Stimulated activated CD4-positive, alpha-beta T cell treated with anti-CD3 and anti-CD28 coated beads, Interleukin-2, amount 100 ng/mL, for 24 hours (primary cell): ENCODE measurements at places on chromosomes 2 and 18.

- DNase-seq = no peak
These were observed 11.3 kb downstream of the UPP2 start for GRCh38 chr2:158112992-158113391.

DNA sequence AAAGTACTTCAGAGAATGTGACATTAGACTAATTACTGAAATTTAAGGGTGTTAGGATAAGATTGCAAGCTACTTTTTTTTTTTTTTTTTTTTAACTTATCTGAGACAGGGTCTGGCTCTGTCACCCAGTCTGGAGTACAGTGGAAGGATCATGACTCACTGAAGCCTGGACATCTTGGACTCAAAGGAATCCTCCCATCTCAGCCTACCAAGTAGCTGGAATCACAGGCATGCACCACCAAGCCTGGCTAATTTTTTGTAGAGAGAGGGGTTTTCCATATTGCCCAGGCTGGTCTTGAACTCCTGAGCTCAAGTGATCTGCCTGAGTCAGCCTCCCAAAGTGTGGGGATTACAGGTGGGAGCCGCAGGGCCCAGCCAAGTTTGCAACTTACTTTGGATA lies 1246.0 kb upstream of the ZEB2 start:
- DNase-seq = no peak

DNA sequence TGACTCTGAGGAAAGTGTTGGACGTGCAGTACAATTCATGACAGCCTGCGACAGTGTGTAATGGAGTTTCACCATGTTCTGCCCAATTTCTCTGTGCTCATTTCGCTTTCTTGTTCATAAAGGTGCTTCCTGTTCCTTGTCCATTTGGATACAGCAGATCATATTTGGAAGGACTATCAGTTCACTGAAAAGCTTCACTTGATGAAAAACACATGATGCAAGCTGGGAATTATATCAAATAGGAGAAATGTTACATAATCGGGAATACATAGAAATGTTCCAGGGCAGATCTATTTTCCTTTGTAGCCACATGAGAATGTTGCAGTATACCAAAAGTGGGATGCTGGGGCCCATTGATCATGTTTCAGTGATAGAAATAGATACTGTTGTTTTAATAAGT lies 266.3 kb upstream of the SLC14A2 start:
- no peak for DNase-seq

DNA sequence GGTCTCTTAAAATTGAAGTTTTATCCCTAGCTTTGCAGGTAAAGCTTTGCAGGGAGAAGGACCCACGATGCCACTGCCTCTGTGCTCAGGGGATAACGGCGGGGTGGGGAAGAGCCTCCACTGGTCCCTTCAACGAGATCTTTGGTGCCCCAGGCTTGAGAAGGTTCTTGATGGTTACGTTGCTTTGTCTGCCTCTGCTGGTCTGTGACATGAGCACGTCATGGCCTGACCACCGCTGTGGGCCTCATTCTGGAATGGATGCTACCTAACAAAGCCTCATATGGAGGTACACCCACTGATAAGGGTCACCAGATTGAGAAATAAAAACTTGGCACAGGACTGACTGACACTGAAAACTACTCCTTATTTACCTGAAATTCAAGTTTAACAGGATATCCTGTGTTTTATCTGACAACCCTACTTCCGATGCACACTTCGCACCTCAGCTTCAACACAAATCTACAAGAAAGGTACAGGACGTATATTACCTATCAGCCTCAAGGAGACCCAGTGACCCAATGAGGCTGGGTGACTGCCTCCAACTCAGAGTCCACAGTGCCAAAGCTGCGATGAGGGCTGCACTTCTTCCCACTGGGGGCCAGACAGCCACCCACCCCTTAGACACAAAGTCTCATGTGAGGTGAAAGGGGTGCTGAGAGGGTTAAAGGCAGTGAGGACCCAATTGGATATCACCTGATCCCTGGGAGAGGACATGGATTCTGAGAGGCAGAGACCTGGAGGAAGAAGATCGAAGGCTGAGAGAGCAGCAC lies 64.9 kb downstream of the EIPR1 start:
- DNase-seq = no peak

- no peak for DNase-seq
These were observed 29.9 kb upstream of the RUFY4 start for GRCh38 chr2:218039171-218039570.

DNA sequence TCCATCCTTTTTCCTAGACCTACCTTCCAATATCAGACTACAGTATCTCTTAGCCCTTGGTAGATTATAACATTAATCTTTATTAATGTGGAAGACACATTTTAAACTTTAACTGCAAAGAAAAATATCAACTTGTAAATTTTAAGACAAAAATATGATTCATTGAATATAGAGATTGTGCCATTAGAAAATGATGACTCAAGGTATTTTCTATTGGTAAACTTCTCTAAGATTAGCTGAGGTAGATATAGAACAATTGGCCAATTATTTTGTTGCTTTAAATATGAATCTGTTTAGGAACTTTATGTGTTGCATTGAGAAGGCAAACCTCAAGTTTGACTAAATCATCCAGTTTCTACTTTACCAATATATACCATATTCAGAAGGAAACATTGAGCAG lies 604.7 kb downstream of the CBLN2 start:
- no peak for DNase-seq

- no peak for DNase-seq
These were observed 463.2 kb upstream of the ZEB2 start for GRCh38 chr2:144983107-144983506.

DNA sequence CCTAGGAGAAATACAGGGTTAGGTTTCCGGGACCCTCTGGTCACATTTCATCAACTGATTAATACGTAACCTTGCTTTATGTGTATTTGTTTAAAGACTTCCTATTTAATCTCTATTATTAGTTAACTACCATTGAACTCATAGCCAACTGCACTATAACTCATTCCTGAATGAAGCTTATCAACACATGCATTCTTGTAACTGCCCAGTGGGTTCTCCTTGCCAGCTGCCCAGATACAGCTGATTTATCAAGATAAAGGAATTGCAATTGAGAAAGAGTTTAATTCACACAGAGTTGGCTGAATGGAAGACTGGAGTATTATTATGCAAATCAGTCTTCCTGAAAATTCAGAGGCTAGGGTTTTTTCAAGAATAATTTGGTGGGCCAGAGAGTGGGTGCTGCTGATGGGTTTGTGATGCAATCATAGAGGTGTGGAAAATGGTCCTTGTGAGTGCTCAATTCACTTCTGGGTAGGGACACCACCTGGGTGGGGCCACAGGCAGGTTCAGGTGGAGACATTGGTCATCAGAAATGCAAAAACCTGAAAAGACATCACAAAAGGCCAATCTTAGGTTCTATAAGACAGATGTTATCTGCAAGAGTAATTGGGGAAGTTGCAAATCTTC lies 21.1 kb upstream of the NOSTRIN start:
- no peak for DNase-seq

DNA sequence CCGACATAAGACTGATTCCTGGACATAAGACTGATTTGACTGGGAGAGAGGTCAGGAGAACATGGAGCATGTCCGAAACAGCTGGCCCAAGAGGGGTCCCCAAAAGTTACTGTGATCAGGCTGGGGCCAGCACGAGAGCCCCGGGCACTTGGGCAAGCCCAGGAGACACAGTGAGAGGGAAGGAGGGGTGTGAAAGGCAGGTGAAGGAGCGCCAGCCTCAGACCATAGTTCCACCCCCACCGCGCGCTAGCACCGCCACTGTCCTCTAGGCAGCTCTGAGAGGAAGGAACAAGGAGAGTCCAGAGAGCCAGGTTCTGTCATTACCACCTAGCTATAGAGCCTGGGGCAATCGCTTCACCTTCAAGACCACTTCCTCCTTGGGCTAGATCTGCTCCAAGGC lies 78.2 kb upstream of the DAPL1 start:
- no peak for DNase-seq

- DNase-seq = no peak
These were observed 23.2 kb downstream of the SPEG start for GRCh38 chr2:219457784-219458369.

- no peak for DNase-seq
These were observed 23.1 kb upstream of the CHAC2 start for GRCh38 chr2:53744395-53745065.

GRCh38 chr2:72993147-72993932 lies 76.0 kb downstream of the EMX1 start:
- peak; percentile 18 for DNase-seq

DNA sequence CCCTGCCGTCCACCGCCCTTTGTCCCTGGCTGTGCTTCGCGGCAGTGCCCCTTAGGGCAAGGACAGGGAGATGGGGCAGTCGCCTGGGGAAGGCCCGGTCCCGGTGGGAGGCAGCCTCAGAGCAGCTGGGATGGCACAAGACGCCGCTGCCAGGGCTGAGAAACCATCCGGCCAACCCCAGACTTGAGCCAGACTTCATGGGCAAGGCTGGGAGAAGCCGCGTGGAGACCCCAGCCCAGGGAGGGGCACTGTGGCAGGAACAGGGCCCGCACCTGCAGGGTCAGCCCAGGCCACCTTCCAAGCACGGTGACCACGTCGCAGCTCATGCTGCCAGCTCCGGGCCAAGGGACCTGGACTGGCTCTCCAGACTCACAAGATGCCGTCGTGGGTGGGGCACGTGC lies 84.0 kb downstream of the NFATC1 start:
- no peak for DNase-seq

DNA sequence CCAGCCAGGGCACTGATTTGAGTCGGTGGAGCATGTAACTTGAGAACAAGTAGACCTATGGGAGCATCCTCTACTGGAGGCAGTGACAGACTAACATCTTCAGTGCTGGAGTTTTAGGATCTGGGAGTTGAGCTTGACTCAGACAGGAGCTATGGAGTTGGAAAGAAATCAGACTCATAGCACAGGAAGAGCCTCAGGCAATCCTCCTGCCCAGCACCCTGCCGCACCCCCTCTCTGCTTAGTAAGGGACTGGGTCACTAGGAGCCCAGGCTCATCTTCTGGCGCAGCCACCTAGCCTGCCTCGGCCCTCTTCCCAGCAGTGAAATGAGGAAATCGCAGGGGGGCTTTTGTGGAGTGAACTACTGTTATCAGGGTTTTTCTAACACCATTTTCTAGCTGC lies 3.6 kb downstream of the ARID5A start:
- DNase-seq = no peak

DNA sequence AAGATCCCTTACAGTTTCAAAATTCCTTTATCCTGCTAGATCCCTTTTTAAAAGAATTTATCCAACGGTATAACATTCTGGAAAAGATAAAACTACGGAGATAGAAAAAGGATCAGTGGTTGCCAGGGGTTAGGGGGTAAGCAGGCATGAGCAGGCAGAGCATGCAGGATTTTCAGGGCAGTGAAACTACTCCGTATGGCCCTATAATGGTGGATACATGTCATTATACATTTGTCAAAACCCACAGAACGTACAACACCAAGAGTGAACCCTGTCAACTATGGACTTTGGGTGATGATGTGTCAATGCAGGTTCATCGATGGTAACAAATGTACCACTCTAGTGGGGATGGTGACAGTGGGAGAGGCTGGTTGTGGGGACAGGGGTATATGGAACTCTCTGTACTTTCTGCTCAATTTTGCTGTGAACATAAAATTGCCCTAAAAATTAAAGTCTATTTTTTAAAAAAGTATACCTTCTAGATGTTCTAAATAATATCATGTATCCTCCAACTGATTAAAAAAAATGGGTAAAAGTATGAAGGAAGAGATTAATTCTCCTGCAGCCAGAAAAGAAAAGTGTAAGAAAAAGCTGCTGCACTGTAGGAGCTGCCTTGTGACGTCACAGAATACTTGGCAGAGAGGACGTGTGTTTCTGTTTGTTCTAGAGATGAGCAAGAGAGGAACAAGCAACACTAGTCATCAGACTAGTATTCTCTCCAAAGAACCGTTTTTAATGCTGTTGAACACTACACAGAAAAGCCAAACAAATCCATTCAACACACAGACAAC lies 23.6 kb downstream of the ANKRD44 start:
- DNase-seq = no peak

- DNase-seq = no peak
These were observed 106.0 kb upstream of the TAF1B start for GRCh38 chr2:9737053-9737875.

- no peak for DNase-seq
These were observed 154.3 kb downstream of the TCF4 start for GRCh38 chr18:55433648-55434047.

DNA sequence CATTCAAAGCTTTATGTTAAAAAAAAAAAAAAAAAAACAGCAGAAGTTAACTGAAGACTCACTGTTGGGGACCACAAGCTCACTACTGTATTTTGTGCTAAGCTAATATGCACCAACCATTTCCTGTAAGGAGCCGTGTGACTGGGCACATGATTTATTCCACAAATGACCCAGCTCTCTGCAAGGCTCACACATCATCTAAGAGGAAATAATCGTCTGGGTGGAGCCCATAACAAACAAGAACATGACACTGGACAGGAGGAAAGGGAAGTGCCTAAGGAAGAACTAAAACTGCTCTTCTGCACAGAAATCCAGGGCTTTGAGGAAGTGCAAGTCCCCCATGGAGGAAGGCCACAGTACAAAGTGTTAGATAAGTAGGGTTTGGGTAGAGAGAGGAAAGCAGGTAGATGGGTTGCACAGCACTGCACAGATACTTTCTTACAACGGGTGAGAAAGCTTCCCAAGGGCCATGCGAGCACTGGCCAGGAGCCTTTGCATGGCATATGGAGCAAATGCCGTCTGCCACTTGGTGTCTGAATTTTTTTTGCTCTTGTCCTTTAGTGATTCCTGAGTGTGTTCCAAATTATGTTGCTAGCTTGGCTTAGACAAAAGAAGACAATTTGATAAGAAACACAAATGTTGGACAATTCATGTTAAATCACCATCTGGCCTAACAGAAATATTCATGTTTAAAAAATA lies 24.4 kb downstream of the NFE2L2 start:
- DNase-seq = no peak

GRCh38 chr2:172808156-172808555 lies 72.5 kb downstream of the RAPGEF4 start:
- no peak for DNase-seq

DNA sequence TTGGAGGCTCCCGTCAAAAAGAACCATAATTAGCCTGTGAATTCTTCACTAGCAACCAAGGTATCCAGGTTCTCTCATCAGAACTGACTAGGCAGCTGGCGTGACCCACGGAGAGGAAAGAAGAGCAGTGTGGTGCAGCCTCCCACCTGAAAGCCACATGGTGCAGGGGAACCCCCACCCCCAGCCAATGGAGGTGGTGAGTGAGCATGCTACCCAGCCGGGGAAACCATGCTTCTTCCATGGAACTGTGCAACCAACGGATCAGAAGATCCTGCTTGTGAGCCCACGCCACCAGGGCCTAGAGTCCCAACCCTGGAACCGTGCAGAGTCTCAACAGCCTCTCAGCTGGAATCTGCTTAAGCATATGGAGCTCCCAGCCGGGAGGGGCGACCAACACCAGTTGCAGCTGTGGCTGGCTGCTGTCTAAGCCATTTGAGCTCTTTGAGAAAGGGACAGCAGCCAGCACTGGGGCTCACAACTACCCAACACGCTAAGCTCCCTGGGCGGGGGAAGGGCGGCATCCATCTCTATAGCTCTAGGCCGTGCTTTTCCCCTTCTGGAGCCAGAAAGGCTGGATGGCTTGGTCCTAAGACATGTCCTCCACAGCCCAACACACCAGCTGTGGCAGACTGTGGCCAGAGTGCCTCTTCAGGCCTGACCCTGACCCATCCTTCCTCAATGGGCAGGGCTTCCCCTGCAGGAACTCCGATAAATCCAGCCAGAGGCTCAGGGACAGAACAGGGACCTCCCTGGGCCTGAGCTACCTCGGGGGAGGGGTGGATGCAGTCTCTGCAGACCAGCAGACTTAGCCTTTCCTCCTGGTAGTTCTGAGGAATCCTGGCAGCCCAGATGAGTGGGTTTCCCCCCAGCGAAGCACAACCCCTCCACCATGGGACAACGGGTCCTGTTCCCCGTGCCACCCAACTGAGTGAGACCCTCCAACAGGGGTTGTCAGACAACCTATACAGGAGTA lies 151.4 kb upstream of the NXPH2 start:
- no peak for DNase-seq
